Ecto neural progenitor cell (in vitro differentiated cells): ENCODE measurements at places on chromosomes 7 and 10.

DNA sequence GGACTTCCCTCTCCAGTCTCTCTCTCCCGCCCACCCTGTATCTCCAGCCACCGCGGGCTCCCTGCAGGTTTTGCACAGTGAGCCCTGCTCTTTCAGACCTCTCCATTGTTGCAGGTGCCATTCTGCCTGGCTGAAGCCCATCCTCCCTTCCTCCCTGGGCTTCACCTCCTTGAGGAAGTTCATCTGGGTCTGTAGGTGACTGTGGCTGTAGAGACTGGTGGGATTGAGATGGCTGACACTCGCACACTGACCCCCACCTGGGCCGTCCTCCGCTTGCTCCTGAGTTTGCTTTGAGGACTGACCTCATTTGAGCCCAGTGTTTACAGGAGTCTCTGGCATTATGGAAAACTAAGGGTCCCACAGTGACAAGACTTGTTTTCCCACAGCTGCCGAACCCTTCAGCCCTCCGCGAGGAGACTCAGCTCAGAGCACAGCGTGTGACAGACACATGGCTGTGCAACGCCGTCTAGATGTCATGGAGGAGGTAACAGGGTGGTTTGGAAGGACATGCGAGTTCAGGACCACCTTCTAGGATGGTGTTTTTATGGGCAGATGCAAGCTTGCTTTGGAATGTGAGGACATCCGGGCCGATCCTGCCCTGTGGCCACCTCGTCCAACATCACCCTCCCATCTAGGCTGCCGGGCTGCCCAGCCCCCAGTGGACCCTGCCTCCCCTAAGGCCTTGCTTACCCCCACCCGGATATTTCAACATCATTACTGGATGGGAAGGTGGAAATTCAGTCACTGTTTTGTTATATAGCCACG is 9.3 kb downstream of the PLAC9 start:
- DNase-seq: no peak

DNA sequence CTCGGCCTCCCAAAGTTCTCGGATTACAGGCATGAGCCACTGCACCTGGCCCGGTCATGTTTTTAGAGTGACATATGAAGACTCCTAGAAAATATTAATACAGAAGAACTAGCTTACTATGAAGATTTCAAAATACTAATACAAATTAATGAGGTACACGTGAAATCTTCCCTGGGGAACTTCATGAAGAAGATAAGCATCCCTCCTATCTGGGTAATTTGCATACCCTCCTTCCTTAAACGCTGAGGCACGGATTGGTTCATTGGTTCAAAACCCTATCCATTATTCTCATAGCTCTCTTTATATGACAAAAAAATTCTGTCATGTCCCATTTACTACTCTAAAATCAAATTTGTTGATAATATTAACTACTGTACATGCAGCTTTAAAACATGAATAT is 224.8 kb upstream of the KLF14 start:
- DNase-seq: no peak

- no peak for DNase-seq
Observed at GRCh38 chr7:111026343-111026742, 64.6 kb upstream of the LRRN3 start.

DNA sequence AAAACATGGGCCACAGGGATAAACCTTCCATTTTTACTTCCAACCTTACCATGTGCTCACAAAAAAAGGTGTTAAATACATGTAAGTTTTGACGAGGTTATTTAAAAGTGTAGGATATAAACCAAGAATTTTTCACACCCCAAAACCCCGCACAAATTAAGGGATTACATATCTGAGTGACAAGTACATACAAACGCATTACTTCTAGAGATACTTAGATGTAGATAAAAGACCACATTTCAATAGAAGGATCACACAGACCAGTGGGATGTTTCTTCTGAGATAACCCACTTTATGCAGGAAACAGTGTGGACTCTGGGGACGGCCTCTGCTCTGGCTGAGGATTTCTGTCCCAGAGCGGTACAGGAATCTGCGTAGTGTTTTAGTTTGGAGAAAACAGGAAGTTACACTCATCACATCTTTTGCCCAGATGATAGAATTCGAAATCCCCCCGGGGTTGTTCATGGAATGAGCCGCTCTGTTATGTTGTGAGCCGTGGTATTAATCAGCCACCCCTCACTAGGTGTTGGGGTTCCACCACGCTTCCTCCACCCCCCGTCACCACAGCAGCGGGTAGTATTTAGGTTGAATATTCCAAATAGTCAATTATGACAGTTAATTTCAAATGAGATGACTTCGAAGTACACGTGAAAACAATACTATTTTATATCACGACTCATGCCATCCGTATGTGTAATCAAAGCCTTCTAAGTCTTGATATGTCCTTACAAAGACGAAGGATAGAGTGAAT is 1.3 kb upstream of the CUL1 start:
- DNase-seq: no peak

- peak; percentile 62 for DNase-seq
Observed at GRCh38 chr7:102125127-102125596, 161.5 kb upstream of the SH2B2 start.

DNA sequence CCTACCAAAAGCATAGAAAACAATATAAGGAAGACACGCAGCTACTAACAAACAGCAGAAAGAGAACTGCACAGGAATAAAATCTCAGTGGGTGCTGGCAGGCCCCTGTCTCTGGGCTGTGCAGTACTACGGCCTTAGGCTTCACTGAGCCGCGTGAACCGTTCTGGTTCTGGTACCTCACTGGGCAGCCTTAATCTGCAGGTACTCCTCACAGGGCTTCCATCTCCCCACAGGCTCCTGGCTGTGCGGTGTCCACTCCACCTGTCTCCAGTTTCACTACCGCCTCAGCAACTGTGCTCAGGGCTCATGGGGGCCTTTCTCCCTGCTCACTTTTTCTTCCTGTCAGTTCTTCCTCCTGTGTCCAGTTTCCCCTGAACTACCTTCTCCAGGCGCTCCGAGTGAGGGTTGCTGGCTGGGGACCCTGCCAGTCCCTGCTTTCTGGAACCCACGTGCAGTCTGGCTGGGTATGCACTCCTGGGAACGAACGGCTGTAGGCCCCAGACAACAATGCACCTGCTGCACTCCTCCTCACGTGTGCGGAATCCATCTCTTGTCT is 75.7 kb downstream of the VIPR2 start:
- peak; percentile 31 for DNase-seq

DNA sequence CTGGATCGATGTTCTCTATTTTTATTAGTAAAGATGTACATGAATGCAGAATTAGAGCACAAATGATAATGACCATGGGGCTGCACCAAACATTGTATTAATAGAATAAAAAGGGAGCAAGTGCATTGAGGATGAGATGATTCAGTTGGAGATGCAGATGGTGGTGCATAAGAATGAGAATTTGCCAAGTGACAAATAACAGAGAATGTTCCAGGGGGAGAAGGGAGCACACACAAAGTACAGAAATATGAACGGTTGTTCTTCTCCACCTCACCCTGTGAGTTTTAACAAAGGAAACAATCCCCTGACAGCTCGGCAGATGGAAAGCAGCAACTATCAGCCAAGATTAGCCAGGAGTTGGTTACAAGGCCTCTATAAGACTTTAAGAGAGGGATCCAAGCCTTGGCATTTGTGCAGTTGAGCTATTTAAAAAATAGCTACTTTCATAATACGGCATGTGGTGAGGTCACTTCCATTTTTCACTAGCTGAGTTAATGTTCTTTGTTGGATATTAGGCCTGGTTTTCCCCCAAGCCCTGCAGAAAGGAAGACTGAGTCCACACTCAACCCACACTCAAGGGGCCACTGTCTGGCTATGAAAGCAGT is 462.5 kb downstream of the TNS3 start:
- DNase-seq: no peak

DNA sequence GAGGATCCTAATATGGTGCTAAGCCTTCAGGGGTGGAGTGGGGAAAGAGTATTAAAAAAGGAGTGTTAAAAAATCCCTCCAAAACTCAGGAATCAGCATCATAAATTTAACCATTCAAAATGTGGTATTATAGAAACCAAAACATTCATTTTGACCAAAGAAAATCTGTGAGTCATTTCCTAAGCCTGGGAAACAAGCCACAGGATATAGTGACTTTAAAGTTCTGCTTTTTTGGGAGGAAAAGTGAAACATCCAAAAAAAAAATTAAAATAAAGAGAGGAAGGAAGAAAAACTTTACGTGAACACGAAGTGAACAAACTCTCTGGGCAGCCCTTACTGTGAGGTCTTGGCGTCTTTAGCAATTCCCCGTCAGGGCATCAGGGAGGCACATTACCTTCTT is 74.0 kb upstream of the GSDME start:
- DNase-seq: no peak

DNA sequence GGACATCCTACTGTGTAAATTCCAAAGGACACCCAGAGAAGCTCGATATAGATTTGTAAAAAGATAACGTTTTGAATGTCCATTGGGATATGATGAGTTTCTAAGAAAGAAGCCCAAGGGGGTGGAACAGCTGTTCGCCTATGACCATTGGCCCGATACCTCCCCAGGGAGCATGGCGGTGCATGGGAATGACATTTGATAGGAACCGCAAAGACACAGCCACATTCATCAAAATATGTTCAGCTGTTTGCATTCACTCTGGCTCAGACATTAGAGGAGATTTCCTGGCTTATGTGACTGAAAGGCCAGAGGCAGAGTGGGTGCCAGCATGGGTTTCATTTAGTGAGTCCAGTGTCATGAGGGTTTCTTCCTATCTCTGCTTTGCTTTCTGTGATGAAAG is 56.0 kb upstream of the BAIAP2L1 start:
- no peak for DNase-seq
